ENCODE measurements at places on chromosomes 7 and 10. TPM values are rescaled to one million over a fixed set of nuclear protein-coding genes. Genes with fewer than 3 reads are reported as not detected.

- DNase-seq, result no peak
Measured at GRCh38 chr10:125201108-125201524, 40.8 kb upstream of the CTBP2 start.

DNA sequence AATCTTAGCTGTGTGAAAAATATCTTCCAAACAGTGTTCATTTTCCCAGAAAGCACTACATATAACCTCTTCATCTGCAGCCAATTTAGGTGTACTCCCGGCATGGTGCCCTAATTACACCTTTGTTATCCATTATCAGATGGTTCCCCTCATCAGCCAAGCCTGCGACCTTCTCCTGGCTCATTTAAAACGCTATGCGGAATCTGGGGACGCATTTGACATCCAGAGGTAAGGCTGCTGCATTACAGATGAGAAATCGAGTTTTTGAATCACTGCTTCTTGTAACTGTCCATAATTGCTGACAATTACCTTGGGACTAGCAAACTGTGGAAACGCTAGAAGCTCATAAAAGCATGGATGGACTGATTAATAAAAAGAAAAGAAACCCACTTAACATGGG lies 109.5 kb downstream of the PARP12 start:
- no peak for DNase-seq

Gene P4HA1
- 54.5 TPM for total RNA-seq

GRCh38 chr7:118214833-118215182 lies 9.7 kb upstream of the ANKRD7 start:
- DNase-seq, result no peak

Gene SLC16A9
- 5.4 TPM for total RNA-seq

- DNase-seq, result no peak
Measured at GRCh38 chr7:48512892-48513291, 341.6 kb downstream of the ABCA13 start.

Gene EPHB6
- total RNA-seq, result 5.6 TPM

- no peak for DNase-seq
Measured at GRCh38 chr7:157520249-157520648, 183.4 kb downstream of the DNAJB6 start.

DNA sequence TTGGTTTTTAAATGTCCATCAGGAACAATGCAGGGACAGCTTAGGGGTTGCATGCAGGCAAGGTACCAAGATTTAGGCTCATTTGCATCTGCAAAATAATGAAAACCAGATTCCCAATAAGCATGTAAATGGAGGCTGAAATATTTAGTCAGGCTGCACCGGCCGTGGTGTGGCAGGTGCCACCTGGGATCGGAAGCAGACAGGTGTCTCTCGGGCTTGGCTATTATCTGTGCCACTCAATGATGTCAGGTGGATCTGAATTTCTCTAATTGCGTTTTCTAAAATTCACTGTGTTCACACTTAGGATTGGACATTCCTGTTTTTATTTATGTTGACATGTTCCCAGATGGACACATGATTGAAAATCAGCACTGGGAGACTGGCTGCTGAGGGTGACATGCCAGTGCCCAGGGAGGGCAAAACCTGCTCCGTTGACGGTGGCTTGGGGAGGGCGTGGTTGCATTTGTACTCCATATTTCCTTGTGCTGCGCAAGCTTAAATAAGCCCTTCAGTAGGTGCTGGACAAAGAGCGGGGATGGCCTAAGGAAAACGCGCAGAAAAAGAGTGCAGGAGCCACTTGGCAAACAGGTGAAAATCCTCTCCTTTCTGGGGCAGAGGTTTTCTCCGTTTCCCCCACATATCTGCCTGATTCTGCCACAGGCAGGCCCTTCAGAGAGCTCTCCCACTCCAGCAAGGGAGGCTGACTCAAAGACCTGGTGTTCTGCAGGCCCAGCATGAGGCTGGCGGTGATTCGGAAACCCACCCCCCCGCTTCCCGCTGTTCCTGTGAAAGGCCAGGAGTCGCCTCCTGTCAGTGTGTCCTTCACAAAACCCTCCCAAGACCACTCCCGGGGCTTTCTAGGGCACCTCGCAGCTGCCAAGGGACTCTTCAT lies 142.5 kb downstream of the WDR37 start:
- DNase-seq, result no peak

DNA sequence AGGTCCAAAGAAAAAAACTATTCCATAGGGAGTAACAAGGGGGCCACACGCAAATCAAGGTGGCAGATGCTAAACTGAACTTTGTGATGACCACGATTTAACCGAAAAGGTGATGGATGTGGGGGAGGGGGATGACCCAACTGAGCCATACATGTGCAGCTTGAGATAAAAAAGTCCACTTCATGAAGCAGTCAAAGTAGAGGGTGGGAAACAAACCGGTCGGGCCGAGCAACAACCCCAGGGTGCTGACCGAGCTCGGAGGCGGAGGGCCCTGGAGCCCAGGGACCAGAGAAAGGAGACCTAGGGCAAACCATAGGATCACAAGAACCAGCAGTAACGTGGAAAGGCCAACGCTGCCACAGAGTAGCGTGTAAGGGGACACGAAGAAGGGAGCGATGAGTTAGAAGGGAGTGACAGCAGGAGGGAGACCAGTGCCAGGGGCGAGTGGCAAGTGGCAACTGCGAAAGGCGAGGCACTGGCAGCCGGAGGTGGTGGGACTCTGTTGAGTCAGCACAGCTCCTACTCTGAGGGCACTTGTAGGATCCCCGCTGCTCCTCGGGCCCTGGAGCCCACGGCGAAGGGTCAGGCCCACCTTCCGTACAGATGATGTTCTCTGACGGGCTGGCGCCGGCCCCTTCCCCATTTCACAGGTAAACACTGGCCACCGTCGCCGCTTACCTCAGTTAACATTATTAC lies 540 bp downstream of the SNX13 start:
- DNase-seq, result peak; percentile 24

Gene NSUN6
- 12.8 TPM for total RNA-seq

- DNase-seq, result no peak
Measured at GRCh38 chr10:93613126-93613525, 789 bp downstream of the PDE6C start.

GRCh38 chr7:145812218-145812617 lies 304.4 kb upstream of the CNTNAP2 start:
- DNase-seq, result no peak

Gene CCNY
- 71.0 TPM for total RNA-seq

DNA sequence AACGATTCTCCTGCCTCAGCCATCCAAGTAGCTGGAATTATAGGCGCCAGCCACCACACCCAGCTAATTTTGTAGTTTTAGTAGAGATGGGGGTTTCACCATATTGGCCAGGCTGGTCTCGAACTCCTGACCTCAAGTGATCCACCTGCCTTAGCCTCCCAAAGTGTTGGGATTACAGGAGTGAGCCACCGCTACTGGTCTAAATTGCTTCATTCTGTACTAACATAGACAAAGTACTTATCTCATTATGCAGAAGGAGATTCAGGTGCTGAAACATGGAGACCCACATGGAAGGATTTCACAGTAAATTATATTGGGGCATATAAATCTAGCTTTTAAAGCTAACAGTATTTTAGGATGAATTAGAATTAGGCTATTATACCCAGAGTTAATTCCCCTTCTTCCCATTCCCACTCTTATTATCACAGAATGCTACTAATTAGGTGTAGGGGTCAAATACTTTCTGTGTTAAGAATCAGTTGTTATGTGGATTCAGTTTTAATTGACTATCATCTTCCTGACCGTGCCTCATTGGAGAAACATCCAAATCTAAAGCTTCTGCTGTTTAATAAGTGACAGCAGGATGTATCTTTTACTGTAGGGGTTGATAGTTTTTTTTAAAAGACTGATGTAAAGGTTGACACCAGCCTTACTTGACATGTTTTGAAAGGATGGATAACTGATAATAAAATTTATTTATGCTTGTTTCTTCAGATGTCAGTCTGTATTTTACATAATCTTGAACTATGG lies 27.2 kb downstream of the ADK start:
- no peak for DNase-seq

Gene EIF5AL1
- 0.34 TPM for total RNA-seq

DNA sequence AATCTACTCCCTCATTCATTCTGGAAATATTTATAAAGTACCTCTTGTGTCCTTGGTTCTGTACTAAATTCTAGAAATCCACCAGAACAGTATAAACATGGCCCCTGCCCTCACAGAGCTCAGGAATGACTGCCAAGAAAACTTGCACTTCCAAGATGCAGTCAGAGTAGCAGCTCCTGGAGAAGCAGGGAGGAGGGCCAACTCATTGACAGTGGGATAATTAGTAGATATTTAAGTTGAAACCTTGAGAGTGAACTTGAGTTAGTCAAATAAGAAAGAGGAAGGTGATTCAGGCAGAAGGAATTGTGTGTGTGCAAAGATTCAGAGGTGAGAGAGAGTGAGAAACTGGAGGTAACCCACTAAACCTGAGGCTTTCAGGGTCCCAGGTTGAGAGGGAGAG lies 182.2 kb upstream of the INHBA start:
- DNase-seq, result no peak

Gene CPXM2
- total RNA-seq, result not detected

DNA sequence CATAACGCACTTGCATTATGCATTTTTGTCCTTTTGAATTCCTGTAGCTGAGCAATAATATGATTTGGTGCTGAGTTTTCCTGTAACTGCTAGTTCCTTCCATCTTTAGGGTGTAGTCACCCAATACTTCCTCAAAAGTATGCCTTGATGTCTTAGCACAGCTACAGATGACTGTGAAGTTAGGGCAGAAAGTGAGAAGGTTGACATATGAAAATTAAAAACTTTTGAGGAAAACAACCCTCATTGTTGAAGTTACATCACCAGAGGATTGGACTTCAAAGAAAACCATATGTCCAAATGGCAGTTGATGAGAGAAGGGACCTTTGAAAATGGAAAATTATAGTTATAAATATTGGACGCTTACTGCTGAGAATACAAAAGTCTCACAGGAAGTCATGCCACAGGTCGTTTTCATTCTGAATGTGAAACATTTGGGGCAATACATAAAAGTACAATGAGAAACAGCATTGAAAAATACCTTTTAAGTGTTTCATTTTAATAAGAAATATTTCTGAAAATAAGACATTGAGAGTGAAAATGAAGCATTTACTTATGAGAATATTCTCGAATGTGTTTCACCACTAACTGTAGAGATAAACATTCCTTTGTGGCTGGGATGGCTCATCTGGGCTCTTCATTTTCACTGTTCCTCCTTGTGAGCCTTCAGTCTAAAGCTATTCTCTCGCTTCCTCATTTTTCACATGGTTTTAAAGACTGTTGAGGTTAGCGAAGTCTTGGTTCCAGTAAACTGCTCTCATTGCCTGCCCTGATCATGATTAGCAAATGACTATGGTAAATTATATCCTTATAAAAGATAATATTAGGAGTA lies 61.4 kb upstream of the NME8 start:
- DNase-seq, result no peak

DNA sequence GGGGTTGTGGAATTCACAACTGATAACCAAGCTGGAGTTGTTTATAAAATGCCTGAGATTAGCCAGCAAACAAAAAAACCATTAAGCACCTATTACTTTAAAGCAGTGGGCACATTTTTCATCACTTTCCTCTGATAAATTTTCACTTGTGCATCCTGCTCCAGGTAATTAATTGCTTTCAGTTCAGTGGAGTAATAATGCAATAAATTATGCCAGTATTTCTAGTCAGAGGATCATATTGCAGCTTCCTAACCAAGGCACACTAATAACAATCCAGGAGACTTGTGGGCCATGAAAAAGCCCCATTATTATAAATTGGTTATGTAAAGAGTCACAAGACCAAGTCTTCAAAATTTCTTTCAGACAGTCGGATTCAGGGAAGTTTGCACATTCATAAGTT lies 193.2 kb downstream of the LRMDA start:
- no peak for DNase-seq

Measured in activated T-helper 1 cell treated with anti-CD3 and anti-CD28 coated beads, Interleukin-12 subunit alpha, Interleukin-12 subunit beta, Interleukin-2, Interleukin-4 antibody, amounts not matched to agents 30 ng/mL and 10 ng/mL and 1 ng/mL, durations not matched to agents 14 hours and 24 hours and 36 hours (primary cell).